ENCODE measurements at places on chromosomes 2 and 18.
A peak's percentile ranks its signal among the peaks of the same experiment; 100 is the strongest.

DNA sequence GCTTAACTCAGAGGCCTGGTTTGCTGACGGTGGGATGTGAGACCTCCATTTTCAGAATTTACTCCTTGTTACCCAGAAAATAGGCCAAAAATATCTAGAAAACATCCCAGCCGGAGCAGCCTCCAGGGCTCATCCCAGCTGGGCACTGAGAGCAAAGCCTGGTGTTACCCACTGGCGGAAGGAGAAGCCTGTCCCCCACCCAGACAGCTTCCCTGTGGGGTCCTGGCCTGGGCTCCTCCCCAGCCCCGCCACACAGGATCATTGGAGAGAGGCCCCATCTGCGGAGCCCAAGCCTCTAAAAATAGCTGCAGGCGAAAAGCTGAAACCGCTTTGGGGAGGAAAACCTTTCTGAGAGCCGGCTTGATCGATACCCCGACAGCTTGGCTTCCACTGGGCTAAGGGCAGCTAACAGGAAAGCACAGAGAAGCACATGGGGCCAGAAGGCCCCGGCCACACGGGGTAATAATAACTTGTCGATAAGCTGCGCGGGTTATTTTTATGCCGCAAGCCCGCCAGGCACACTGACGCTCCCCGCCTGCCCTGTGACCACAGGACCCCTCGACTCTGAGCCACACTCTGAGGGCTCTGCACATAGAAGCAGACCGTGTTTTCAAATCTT is 26.9 kb upstream of the FAHD2A start:
- no peak for DNase-seq

DNA sequence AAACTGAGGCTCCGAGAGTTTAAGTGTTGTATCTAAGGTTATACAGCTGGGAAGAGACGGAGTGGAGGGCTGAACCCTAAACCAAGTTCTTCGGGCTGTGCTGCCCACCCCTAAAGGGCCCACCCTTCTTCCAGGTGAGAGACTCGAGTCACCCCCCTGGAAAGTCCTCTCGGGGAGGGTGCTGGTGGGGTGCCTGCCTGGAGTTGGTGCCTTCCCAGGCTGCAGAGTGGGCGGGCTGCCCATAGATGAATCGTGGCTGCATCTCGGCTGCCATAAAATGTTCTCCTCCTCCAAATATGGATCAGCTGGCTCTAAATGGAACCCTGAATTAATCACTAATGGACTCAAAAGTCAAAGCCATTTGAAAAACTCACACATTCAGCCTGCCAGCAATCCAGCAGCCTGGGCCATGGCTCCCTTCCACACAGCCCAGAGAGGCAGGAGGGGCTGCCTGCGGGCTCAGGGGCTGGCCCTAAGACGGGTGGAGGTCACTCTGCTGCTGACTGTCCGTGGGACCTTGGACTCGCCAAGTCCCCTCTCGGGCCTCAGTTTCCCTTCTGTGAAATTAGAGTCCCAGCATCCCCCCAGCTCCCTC is 7.7 kb downstream of the CIB4 start:
- no peak for DNase-seq

GRCh38 chr18:11309172-11309571 is 159.8 kb upstream of the PIEZO2 start:
- DNase-seq, result no peak

- no peak for DNase-seq
Measured at GRCh38 chr18:6653880-6654279, 75.6 kb upstream of the ARHGAP28 start.

DNA sequence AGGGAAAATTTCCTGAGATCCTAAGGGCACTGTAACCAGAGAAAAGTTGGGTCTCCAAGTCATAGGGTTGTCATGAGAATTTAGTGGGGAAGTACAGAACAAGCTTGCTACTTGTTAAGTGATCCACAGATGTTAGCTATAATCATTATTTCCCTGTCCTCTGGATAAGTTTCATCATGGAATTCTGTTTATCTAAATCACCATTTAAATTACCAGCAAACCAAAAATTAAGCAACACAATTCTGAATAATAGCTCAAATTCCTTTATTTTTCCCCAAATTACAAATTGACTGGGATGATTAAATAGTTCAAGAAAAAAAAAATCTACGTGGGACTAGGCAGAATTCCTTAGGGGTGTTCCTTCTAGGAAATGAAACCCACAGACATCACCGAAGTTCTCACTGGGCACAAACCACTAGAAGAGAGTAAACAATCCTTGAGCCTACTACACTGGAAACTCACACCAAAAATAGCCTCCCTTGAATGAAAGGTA is 159.5 kb downstream of the COL6A3 start:
- DNase-seq, result no peak

GRCh38 chr18:5057386-5058348 is 139.4 kb downstream of the AKAIN1 start:
- DNase-seq, result no peak

- DNase-seq, result no peak
Measured at GRCh38 chr18:69680123-69680522, 267.6 kb downstream of the CD226 start.

GRCh38 chr18:48994044-48994651 is 43.4 kb upstream of the SMAD7 start:
- no peak for DNase-seq

DNA sequence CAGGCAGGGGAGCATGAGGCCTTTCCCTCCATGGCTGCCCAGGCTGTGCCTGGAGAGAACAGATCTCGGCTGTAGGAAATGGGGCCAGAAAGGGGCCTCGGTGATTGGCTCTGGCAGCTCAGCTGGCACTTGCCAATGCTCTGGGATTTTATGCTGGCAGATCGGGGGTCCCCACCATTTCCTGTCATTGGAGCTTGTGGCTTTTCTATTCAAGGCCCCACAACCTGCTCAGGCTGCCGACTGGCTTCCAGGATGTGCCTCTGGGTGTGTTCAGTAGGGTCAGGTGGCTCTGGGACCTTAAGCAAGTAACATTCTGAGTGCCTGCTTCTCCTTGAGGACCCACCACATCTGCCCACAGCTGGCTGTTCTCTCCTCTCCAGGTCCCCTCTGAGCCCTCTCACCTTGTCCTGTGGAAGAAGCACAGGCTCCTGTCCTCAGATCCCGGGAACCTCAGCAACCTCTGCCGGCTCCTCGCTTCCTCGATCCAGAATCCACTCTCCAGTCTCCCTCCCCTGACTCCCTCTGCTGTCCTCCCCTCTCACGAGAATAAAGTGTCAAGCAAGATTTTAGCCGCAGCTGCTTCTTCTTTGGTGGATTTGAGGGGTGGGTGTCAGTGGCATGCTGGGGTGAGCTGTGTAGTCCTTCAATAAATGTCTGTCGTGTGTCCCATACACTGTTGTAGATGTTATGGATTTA is 4.2 kb downstream of the GNLY start:
- no peak for DNase-seq

- no peak for DNase-seq
Measured at GRCh38 chr2:241777170-241777685, 606 bp downstream of the GAL3ST2 start.

DNA sequence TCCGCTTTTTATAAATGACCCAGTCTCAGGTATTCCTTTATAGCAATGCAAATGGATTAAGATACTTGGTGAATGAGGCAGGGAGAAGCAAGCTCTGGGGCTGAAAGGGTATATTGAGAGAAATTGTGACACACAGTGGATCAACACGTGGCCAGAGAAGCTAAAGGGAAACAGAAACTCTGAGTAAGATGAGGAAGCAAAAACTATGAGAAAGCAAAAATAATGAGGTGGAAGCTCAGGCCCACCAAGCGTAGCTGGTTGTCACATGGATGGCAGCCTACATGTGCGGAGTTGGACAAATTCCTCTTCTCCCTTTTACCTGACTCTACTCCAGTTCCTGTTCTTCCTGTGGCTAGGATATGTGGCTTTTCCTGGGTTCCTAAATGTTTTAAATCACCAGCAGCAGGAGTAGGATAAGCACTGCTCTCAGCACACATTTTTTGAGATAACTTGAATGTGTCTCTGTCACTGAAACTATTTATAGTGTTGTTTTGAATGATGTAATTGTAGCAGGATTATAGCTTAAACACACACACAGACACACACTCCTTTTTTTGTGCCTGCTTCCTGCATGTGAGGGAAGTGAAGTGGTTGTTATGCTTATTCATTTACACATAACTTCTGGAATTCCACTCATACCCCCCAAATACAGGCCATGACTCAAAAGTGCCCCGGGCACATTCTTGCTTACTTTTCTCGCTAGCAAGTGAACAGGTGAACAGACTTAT is 30.1 kb upstream of the EPC2 start:
- DNase-seq, result no peak

- no peak for DNase-seq
Measured at GRCh38 chr2:129189617-129190319, 789.7 kb upstream of the RAB6C start.

DNA sequence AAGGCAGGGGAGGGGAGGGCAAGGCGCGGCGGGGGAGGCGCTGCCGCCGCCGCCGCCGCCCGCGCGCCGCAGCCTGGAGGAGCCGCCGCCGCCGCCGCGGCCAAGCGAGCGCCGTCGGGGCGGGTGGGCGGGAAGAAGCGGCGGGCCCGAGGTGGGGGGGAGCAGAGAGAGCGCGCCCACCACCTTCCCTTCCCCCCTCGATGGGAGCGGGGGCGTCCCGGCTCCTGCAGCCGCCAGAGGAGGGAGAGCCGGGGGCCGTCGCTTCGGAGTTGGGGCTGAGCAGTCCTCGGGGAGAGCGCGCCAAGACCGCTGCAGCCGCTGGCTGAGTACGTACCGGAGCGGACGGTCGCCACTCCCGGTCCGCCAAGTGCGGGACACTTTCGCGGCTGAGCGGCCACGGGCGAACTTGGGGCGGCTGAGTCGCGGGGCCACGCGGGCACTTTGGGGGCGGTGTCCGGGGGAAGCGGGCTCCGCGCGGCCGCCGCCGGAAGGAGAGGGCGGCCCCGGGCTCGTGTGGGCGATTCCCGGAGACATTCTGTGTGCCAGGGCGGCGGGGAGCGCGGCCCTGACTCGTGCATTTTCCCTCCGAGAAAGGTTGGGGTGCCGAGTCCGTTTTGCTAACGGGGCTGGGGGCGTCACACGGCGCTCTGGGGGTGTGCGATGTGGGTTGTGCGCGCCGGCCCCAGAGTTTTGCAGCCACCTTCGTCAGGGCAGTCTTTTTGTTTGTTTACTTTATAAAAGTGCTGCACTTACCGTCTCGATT is at the start of gene NAB1:
Gene NAB1, plus strand, starts transcription at position 49 of the 763 bp plus-strand sequence. CDS start 10,094 bp downstream, outside the sequence.
- DNase-seq, result peak; percentile 85

DNA sequence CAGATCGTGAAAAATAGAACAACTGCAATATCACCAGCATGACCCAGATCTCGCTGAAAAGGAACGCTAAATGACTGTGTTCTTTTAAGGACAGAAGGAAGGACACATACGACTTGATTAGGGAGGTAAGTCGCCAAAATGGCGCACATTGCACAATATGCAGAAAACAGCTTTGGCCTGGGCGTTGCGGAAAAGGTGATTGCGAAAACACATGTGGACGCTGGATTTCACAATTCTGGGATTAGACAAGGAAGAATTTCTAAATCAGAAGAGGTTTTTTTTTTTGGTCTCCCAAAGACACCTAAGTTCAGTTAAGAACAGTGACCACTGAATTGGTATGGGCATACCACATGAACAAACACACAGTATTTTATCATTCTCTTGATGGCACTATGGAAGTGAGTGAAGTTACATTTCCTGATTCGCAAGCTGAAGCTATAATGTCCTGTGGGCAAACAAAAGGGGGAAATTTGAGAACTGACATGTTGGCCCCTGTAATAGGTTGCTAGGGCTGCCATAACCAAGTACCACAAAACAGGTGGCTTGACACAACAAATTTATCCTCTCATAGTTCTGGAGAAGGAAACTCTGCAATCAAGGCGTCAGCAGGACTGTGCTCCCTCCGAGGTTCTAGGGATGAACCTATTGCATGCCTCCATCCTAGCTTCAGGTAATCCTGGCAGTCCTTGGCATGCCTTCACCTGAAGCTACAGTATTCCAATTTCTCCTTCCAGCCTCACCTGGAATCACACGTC is 25.8 kb upstream of the ERICH2 start:
- DNase-seq, result no peak

DNA sequence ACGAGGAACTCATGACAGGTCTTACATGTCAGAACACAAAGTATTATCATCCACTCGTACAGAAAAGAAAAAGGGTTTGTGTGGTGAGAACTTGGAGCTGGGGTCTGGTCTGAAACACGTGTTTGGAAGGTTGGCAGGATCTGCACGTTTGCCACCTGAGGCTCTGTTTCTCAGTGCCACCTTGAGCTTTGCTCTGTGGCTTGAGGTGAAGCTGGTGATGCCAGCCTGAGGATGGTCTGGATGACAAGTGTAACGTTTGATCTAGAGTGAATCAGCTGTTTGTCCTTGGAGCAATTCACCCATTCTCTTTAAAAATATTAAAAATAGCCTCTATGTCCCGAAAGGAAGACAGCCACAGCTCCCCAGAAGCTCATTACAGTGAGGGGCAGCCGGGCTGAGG is 45.4 kb upstream of the KLF11 start:
- peak; percentile 17 for DNase-seq

GRCh38 chr2:95272781-95273180 is 1.5 kb upstream of the PROM2 start:
- DNase-seq, result no peak

All from cardiac septum (tissue), 1 donor.